Thymus (tissue), 14 donors: ENCODE measurements at places on chromosomes 4 and X. TPM values are rescaled to one million over a fixed set of nuclear protein-coding genes. Genes with fewer than 3 reads are reported as not detected.

GRCh38 chr4:176534566-176534965 is 214.8 kb downstream of the SPCS3 start:
- no peak for DNase-seq

- no peak for DNase-seq
These were observed 96.6 kb upstream of the GUCY1A1 start for GRCh38 chr4:155569960-155570515.

DNA sequence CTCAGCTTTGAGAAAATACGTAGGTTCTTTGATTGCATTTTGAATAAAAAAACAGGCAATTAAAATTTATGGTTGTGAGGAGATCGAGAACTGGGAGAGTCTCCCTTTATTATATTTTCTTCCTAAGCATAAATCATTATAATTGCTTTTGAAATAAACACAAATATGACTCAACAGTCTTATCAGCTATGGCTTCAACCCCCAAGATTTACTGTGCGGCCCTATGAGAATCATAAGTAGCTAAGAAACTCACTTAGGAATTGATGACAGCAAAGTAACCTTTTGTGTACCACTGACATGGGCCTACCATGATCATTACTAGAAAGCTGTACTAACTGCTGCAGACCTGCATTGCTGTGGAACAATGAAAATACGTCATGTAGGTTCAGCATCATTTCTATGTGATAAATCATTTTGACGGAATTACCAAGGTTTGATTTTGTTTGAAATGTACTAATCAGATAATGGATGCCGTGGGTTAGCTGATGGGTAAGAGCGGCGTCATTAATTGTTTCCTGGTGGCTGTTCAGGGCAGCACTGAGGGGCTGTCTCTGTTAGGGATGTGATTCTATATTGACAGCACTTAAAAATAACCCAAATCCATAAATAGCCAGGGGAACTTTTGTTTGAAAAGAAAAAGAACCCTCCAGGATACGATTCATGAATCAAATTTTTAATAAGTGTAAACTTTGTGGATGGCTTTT is 51.5 kb upstream of the GPRIN3 start:
- DNase-seq = no peak

DNA sequence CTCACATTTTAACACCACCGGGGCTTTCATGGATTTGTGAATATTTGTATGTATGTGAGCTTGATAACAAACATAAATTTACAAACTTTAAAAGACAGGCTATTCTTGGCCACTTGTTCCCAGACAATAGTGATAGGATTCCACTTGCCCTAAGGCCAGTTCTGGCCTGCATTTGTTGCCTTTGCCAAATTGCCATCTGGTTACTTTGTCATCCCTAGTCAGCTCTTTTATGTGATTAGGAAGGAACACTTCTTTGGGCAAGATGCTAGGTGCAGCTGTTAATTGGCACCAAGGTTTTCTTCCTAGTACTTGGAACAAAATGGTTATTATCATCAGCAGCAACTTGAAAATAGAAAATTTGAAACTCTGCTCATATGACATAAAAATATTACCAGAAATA is 63.3 kb downstream of the CCSER1 start:
- DNase-seq = no peak

DNA sequence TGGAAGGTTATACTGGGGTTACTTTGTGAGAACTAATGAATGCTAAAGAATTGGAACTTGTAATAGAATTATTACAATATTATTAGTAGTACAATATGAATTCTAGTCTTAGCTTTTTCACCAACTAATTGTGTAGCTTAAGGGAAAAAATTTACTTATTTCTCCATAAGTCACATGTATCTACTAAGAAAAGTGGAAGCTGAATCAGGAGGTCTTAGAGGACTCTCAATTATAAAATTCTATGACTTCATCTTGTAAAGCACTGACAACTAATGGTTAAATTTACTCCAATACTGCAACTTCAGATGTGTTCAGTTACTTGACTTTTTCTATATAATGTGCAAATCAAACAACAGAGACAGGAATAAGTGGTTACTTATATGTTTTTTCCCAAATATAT is 899 bp upstream of the TMPRSS11D start:
- DNase-seq = no peak

- DNase-seq = no peak
These were observed 66.8 kb upstream of the SH3RF1 start for GRCh38 chr4:169337510-169337909.

PAGE2B gene
- total RNA-seq = 0.14 TPM

GRCh38 chrX:115650916-115651315 is 89.9 kb downstream of the PLS3 start:
- no peak for DNase-seq

DNA sequence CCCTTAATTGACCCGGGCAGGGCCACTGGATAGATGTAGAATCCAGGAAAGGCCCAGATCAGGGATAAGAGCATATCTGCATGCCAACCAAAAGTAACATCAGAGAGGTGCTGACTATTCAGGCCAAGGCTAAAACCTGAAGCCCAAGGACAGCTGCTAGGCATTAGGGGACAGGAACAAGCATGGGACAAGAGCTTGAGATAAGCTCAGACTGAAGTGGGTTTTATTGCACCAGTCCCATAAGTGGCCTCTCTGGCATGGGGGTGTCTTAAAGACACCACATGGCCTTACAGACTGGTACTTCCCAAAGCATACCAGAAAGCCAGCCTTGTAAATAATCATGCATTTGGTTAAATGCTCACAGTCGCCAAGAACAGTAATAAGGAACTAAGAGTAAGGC is 376.1 kb downstream of the FBXW7 start:
- DNase-seq = no peak

GRCh38 chr4:7073526-7074390 is 5.9 kb upstream of the GRPEL1 start:
- no peak for DNase-seq
